ENCODE measurements at places on chromosomes 6 and 20.

DNA sequence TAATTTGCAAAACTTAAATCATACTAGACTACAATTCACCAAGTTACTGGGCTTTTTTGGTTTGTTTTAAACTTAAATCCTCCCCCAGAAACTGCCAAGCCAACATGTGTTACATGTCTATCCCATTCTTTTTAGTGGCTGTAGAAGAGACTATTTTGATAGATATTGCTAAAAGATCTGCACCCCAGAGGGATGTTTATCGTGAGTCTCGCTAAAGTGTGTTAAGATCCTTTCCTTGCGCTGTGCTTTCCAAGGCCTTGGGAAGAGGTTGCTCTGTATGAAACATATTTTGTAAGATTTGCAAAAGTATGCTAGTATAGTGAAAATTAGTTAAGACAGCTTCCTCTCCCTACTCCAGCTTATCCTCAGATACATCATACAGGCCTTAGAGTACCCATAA lies 63.0 kb downstream of the GPX5 start:
- no peak for DNase-seq

- no peak for DNase-seq
Observed at GRCh38 chr20:48574383-48574782, 253.4 kb downstream of the PREX1 start.

DNA sequence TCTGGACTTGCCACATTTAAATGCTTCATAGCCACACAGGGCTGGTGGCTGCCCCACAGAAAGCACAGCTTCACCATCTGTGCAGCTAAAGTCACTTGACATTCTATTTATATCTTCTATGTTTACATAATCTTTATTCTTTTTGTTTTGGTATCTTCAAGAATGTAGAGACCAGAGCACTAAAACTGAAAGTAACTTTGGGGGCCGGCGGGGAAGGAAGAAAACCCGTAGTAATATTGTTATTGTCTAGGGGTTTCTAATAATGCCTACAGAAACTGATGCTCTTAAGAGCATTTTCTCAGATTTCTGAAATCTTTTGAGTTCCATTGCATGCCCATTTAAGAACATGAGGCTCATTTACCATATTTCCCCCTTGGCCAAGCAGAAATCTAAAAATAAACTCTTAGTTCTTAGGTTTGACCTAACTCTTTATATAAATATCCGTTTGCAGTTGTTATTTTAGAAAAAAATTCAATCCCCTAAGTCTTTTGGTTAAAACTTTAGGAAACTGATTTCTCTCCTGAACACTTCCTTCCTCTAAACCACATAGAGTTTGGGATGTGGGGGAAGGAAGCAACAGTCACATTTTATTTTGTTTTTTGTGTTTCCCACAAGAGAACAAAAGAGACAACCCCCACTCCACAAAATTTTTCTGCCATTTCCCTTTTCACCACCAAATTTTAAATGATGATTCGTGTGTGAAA lies 207.6 kb downstream of the OGFRL1 start:
- DNase-seq: no peak

DNA sequence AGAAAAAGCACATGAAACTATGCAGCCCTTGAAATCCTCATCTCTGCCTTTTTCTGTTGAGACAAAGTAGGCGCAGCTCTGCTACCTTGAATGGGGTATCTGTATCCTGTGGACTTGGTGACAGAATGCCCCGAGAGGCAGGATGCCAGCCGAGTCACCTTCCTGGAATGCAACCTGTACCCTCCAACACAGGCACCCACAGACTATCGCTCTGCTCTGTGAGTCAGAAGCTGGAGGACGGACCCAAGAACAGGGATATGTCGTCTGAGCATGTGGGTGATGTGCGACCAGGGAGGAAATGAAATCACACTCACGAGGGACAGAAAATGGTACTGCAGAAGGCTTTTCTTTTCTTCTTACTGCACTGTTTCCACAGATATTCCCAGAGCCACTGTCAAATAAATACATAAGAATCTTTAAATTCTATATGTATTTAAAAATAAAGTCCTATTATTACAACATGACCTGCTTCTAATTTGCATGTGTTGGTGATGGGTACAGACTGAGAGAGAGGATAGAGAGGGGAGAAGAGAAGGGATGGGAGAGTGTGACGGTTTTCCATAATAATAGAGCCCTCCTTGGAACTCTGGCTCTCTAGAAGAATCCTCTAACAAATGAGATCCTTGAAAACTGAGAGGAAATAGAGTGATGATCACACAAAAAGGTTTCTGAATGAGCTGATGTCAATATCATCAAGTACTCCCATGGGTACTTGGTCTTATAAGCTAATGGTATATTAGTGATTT lies 308.1 kb downstream of the FOXC1 start:
- no peak for DNase-seq

- DNase-seq: no peak
Observed at GRCh38 chr20:3614466-3614865, 48.7 kb downstream of the GFRA4 start.

GRCh38 chr6:165200178-165200577 lies 109.2 kb downstream of the C6orf118 start:
- no peak for DNase-seq

DNA sequence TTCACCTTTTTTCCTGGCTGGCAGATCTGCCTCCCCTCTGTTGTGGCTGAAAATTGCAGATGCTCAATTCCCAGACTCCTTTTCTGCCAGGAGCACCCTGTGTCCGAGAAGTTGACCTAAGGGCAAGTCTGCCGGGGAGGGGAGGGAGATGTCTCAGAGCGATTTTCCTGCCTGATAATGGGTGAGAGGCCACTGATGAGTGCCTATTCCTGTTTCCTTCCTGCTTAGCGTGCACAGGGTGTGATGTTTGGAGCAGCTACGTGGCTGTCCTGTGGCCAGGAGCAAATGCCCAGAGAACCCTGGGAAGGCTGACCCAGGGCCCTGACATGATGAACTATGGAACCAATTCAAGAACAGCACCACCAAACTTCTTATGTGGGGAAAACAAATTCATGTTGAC lies 22.5 kb downstream of the SOX4 start:
- DNase-seq: no peak

DNA sequence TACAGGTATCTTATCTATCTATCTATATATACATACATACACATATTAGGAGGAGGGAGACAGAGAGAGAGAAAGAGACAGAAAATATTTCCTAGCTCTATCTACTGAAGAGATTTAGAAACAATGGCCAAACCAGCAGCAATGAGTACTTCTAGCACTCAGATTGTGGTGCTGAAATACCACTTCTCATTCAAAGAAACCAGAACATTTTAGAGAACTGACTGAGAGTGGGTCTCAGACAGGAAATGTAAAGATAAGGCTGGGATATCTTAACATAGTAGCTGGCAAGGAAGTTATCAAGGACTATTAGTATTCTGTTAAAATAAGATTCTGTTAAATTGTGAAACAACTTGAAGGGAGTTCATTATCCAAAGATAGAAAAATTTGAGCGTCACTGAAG lies 57.0 kb downstream of the DNAAF9 start:
- no peak for DNase-seq

DNA sequence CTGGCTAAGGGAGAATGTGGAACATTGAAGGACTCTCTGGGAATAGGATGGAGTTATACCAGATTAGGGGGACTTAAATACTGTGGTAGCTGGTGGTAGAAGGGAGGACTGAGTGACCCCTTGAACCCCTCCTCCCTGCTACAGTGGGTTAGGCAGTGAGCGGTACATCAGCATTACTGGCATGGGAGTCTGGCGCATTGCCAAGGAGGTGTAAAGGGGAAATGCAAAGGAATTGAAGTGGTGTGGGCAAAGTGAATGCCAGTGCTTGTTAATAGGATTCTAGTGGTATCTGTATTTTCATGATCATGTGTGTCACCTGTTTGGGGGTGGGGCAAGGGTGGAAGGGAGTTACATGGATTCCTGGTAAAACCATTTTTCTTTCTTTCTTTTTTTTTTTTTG lies 60.1 kb downstream of the GFRA4 start:
- no peak for DNase-seq
